Mesendoderm (in vitro differentiated cells): ENCODE measurements at places on chromosomes 2 and 18.

DNA sequence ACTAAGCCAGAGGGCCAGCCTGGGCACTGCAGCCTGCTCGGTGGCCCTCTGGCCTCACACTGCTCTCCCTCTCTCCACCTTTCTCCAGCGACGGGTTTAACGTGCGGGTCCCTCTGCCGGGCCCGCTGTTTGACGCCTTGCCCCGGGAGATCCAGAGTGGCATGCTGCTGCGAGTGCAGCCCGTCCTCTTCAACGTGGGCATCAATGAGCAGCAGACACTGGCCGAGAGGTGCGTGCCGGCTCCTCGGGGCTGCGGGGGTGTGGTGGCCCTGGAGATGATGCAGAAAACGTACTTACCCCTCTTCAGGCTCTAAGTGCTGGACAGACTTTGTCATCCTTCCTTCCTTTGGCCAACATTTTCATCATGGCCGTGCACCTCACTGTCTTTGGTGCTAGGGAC is 42.4 kb downstream of the COA5 start:
- DNase-seq = no peak

GRCh38 chr2:86290596-86291327 is 46.7 kb downstream of the REEP1 start:
- DNase-seq = peak; percentile 27

DNA sequence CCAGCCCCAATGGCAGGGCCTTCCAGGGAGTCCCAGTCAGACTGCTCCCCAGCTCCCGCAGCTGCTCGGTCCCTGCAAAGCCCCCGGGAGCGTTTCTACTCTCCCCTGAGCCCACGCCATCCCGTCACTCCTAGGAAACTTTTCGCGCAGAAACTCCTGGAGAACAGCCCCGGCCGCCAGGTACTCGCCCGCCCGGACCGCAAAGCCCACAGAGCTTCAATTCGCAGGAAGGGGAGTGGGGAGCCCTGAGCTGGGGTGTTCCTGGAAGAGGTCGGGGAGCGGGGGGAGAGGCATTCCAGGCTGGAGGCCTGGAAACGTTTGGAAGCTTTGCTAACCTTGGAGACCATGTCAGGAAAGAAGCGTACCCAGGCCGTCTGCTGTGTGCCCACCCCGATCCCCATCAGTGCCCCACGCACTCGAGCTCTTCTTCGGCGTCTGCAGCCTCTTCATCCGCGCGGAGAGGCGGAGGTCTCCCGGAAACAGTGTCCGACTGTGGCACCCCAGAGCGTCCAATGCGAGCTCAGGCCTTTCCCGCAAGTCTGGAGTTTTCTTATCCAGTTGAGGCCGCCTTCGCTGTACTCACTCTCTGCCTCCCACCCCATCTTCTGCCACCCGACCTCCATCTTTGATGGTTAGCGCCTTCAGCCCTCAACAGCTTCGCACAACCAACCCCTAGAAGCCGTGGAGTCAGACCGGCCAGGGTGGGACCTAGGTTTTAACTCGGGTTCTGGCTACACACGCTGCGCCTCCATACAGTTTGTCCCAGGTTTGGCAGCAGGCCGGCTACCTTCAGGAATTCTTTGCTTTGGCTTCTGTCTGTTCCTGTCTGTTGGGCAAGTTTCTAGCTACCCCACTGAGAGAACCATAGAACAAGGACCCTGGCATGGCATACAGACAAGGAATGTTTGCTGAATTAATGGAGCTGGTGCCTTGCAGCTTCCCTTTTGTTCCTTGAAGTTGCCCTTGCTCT is 3.7 kb downstream of the PCGF1 start:
- DNase-seq = no peak

DNA sequence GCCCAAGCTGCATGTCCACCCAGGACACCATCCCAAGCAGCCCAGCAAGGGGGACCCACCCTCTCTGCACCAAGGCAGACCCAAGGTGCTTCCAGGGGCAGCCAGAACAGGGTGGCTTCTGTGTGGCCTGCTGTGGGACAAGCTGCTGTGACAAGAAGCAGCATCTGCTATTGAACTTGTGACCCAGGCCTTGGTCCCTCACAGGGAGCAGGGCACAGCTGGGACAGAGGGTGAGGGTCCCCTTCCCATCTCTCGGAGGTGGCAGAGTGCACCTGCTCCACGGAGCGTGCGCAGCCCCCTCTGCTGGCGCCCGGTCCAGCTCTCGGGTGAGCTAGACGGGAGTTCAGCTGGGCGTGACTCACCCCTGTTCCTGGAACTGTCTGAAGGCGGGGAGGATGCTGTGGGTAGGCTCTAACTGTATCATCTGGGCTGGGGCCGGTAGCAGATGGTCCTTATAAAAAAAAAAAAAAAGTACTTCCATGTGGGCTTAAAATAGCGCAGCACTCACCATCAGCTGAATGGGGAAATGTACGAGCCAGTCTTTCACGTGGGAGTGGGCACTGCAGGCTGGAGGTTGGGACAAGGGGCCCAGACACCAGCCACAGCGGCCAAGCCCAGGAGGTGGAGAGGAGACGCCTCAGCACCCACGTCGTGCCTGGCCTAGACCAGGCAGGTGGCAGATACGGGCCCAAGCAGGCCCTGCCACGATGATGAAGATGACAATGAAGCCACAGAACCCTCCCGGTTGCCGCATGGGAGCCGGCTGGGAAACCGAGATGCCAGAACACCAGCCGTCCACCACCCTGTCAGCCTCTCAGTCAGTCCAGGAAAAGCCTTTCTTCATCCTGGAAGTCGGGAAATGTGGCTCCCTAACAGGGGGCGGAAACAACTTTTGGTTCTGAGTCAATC is 136.8 kb upstream of the ID2 start:
- DNase-seq = no peak

- DNase-seq = peak; percentile 43
Measured at GRCh38 chr2:101773137-101773536, 75.6 kb downstream of the MAP4K4 start.
